ENCODE measurements at places on chromosomes 3 and 15.

DNA sequence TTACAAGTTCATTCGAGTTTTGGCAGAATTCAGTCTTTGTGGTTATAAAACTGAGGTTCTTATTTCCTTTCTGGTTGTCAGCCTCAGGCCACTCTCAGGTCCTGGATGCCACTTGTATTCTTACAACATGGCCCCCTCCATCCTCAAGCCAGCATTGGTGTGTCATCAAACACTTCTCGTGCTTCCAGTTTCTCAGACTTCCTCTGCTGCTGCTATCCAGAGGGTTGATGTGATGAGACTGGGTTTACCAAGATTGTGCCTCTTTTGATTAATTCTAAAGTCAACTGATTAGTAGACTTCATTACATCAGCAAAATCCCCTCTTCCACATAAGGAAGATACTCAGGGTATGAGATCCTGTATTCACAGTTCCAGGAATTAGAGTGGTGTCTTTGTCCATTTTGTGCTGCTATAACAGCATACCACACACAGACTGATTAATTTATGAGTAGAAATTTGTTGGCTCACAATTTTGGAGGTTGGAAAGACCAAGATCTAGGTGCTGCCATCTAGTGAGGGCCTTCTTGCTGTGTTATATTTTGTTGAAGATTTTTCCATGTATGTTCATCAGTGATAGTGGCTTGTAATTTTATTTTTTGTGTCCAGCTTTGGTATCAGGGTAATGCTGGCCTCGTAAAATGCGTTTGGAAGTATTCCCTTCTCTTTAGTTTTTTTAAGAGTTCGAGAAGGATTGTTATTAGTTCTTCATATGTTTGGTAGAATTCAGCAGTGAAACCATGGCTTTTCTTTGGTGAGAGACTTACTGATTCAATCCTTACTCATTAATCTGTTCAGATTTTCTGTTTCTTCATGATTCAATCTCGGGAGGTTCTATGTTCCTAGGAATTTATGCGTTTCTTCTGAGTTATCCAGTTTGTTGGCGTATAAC, 11.1 kb downstream of the LRCH3 start:
- DNase-seq: peak; percentile 55

DNA sequence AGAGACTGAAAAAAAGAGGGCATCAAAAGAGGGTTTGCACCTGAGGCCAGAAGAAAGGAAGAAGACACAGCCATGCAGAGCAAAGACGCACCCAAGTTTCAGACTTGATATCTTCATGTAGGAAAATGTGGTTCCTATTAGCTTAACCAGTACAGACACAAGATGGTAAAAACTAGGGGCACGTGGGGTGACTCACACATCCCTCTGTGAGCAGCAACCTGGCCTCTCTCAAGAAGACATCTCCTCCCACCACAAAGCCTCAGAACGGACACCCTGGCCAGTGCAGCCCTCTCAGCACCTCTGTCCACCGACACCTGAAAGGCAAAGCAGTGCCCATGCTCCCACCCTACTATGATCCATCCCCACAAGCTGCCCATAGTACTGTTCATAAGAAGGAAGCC, 33.3 kb downstream of the GLB1 start:
- peak; percentile 51 for DNase-seq

- DNase-seq: no peak
These were observed 73.2 kb downstream of the ST8SIA2 start for GRCh38 chr15:92466834-92467233.

GRCh38 chr3:31600431-31600830, 67.7 kb downstream of the STT3B start:
- DNase-seq: no peak

DNA sequence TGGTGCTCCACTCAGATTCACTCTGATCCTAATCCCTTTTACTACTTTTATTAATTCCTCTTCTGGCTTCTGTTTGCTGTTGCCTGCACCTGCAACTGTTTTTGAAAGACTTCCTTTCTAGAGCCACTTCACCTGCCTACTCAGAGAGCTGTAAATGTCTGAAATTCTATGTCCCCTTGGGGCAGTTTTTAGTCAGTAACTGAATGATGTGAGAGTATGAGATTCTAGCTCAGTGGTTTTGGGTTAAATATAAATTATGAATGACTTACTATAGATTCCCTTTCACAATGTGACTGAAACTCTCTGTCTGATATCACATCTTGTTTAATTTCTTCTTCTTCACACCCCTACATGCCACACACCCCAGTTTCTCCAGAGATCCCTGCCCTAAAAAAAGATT, 47.8 kb upstream of the LRRC3B start:
- DNase-seq: no peak

DNA sequence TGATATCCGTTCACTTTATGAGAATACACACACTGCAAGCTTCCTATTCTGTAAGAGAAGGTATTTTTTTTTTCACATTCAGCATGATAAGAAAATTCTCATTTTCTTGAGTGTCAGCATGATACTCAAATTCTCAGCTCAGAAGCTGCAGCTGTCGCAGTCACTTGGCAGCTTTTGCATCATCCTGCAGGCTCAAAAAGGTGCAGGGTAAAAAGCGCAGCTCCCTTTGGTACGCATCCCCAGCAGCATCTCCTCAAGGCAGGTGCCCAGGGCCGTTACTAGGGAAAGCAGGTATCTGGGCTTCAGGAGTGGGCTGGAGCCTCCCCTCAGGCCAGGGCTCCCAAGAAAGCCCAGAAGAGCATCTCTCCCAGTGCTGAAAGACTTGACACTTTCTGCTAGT, 22.3 kb downstream of the LNP1 start:
- no peak for DNase-seq

DNA sequence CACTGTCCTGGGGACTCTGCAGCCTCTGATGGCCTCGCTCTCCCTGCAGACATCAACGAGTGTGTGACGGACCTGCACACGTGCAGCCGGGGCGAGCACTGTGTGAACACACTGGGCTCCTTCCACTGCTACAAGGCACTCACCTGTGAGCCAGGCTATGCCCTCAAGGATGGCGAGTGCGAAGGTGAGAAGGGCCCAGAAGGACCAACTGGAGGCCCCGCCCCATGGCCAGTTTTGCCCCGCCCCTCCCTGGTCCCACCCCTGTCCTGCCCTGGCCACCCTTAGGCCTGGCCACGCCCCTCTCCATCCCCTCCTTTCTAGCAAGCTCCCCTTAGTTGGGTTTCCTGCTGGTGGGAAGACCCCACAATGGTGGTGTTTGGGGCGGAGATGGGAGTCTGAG, 77.5 kb downstream of the FBLN2 start:
- DNase-seq: no peak

- DNase-seq: no peak
These were observed 42.3 kb upstream of the FXR1 start for GRCh38 chr3:180870008-180870699.

DNA sequence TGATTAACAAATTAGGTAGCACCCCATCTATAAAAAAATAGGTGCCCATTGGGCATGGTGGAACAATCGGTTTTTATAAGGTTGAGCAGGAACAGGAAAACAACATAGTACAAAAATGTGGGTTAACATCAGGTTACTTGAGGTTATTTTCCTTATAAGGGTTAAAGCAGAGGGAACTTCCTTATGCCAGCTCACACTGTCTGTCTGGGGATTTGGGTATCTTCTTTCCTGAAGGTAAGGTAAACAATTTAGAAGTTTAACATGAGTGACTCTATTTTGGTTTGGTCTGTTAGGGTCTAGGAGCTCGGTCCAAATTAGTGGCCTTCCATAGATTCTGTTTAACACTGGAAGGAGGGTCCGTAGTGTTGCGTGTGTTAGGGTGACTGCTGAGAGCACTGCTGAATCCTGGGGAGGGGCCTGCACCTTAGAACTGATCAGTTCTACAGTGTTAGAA, 14.7 kb downstream of the CHD2 start:
- DNase-seq: peak; percentile 33

DNA sequence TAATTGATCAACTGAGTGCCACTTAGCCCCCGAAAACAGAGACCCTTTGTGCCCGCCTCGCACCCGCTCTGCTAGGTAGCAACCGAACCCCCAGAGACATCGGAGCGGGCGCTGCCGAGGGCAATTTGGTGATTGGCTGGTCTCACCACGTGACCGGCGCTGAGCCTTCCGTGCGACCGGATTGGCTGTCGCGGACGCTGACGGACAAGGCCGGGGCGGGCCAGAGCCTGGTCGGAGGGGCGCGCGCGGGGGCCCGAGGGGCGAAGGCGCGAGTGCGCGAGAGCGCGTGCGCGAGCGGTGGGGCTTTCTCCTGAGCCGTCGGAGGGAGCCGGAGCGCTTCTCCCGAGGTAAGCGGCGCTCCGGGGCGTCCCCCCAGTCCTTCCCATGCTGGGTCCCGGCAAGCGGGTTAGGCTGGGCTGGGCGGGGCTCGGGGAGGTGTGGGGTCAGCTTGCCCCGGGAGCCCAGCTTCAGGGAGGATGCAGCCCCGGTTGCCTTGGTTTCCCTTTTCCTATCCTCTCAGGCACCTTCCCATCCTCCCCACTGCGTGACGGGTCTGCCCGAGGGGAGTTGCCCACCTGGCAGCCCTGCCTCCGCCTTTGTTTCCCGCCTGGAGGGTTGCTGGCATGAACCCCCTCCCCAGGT, at the start of gene TMEM108:
Gene TMEM108, plus strand, starts transcription at position 303 of the 642 bp plus-strand sequence.
- DNase-seq: no peak

GRCh38 chr3:140273542-140274195, 338.7 kb downstream of the CLSTN2 start:
- DNase-seq: no peak

DNA sequence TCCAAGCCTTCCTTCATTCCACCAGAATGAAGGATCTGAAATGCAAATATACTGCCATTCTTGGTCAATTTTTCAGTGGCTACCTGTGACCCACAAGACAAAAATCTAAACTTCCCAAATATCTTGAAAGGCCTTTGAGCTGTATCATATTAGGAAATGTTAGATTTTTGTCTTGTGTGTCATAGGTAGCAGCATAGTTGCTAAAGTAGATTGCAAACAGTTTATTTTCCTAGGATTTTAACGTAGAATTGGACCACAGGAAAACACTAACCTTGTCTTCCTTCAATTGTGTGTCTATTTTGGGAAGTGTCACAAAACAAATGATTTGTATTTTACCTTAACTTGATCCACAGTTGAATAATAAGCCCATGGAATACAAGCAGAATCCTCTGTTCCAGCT, 42.4 kb downstream of the CP start:
- DNase-seq: no peak

DNA sequence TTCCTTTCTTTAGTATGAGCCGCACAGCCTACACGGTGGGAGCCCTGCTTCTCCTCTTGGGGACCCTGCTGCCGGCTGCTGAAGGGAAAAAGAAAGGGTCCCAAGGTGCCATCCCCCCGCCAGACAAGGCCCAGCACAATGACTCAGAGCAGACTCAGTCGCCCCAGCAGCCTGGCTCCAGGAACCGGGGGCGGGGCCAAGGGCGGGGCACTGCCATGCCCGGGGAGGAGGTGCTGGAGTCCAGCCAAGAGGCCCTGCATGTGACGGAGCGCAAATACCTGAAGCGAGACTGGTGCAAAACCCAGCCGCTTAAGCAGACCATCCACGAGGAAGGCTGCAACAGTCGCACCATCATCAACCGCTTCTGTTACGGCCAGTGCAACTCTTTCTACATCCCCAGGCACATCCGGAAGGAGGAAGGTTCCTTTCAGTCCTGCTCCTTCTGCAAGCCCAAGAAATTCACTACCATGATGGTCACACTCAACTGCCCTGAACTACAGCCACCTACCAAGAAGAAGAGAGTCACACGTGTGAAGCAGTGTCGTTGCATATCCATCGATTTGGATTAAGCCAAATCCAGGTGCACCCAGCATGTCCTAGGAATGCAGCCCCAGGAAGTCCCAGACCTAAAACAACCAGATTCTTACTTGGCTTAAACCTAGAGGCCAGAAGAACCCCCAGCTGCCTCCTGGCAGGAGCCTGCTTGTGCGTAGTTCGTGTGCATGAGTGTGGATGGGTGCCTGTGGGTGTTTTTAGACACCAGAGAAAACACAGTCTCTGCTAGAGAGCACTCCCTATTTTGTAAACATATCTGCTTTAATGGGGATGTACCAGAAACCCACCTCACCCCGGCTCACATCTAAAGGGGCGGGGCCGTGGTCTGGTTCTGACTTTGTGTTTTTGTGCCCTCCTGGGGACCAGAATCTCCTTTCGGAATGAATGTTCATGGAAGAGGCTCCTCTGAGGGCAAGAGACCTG, 13.2 kb downstream of the GREM1 start:
- DNase-seq: no peak

GRCh38 chr3:72171946-72172345, 387.0 kb upstream of the PROK2 start:
- no peak for DNase-seq

GRCh38 chr3:31692751-31693150, 160.0 kb downstream of the STT3B start:
- no peak for DNase-seq

- DNase-seq: no peak
These were observed 87.9 kb downstream of the RAP2B start for GRCh38 chr3:153249906-153250305.

GRCh38 chr3:73448041-73448440, 176.7 kb downstream of the PDZRN3 start:
- no peak for DNase-seq

DNA sequence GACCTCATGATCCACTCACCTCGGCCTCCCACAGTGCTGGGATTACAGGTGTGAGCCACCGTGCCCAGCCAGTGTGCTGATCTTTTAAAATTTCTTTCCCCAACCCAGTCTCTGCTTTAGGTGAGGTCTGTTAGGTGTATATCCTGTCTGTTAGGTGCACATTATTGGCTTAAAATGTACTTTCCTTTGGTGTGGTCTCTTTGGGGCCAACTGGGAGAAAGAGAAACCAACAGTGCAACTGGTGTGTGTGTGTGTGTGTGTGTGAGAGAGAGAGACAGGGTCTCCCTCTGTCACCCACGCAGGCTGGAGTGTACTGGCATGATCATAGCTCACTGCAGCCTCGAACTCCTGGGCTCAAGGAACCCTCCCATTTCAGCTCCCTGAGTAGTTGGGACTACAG, 50.3 kb upstream of the GNB5 start:
- peak; percentile 63 for DNase-seq

DNA sequence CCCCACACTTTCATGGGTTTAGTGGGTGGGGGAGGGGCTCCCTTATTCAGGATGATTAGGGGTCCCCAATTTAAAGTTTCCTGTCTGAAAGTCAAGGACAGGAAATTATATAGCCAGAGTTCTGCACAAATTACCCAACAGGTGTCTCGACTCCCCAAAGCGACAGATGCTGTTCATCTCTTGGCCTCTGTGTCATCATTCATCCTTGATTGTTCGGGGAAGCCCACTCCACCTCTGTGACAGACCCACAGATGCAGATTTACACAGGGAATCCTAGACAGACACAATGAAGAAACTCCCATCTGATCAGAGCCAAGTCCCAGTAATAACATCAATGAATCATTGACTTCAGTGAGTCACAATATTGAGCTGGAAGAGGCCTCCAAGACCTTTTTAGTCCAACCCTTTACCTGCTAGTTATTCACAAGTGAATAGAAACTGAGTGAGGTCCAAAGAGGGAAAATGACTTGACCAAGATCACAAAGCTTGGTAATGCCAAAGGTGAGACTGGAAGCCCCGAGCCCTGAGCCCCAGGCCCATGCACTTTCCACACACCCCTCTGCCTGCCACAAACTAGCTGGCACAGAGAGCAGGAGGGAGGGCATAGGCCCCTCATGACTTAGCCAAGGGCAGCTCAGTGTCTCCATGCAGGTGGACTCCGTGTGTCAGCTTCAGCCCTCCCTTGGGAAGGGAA, 7.9 kb upstream of the SRP14 start:
- no peak for DNase-seq

- DNase-seq: no peak
These were observed 86.6 kb downstream of the TRAK1 start for GRCh38 chr3:42177801-42178150.

- no peak for DNase-seq
These were observed 235.2 kb downstream of the TLE3 start for GRCh38 chr15:69862540-69862939.

GRCh38 chr3:134406331-134407238, 32.3 kb upstream of the AMOTL2 start:
- no peak for DNase-seq
